Mesenteric fat pad (tissue), 1 donor: ENCODE measurements at places on chromosomes 5 and 9.

GRCh38 chr9:32986971-32987370 lies 14.5 kb downstream of the APTX start:
- DNase-seq, result no peak

GRCh38 chr9:127273326-127273725 lies 8.8 kb downstream of the GARNL3 start:
- DNase-seq, result no peak

- no peak for DNase-seq
These were observed 1329.0 kb upstream of the WWC1 start for GRCh38 chr5:166962461-166962860.

DNA sequence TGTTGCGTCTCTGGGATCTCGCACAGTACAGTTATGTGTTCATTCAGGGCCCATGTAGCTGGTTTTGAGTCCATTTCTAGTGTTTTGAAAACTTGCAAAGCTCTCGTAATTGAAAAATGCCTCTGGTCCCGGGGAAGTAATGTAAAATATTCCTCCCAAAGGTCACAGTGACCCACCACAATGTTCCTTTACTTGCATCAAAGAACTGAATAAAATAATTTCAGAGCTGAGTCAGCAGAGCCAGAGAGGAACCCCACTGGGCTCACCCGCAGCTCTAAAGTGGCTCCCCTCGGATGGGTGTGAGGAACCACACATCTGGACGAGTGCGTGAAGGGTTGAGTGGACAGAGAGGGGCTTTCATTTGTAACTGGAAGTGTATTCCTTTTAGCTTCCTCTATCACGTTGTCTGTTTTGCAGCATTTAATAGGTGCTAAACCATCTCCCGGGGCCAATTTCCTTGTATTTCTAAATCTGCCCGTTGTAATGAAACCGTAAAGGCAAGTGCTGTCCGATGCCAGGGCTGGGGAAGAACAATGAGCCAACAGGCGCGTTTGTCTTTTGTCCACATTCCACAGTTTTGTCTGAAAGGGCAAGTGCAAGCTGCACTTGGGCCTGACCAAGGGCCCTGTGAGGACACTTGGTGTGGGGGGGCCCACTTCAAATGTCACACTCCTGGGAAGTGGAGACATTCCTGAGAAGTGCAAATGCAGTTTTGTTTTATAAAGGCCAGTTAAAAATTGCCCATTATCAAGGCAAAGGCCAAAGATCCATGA lies 29.9 kb downstream of the COL5A1 start:
- no peak for DNase-seq

- no peak for DNase-seq
These were observed 93.1 kb upstream of the TRPC7 start for GRCh38 chr5:136458481-136458880.

GRCh38 chr5:172046593-172046992 lies 40.2 kb upstream of the FBXW11 start:
- no peak for DNase-seq

DNA sequence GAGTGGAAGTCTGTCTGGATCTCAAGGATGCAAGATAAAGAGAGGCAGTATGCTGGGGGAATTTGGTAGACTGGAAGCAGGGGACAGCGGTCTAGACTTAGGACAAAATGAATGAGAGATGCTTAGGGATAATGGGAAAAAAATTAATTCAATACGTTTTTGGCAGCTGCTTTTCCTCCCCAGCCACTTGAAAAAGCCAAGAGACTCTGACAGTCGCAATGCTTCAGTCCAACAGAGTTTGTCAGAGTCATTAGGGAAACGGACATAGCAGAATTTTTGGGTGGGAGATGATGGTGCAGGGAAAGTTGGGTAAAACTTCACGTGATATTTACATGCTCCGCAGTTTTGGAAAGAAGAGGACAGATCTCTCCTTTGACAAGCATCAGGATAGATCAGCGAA lies 129.7 kb downstream of the GOLPH3 start:
- no peak for DNase-seq

DNA sequence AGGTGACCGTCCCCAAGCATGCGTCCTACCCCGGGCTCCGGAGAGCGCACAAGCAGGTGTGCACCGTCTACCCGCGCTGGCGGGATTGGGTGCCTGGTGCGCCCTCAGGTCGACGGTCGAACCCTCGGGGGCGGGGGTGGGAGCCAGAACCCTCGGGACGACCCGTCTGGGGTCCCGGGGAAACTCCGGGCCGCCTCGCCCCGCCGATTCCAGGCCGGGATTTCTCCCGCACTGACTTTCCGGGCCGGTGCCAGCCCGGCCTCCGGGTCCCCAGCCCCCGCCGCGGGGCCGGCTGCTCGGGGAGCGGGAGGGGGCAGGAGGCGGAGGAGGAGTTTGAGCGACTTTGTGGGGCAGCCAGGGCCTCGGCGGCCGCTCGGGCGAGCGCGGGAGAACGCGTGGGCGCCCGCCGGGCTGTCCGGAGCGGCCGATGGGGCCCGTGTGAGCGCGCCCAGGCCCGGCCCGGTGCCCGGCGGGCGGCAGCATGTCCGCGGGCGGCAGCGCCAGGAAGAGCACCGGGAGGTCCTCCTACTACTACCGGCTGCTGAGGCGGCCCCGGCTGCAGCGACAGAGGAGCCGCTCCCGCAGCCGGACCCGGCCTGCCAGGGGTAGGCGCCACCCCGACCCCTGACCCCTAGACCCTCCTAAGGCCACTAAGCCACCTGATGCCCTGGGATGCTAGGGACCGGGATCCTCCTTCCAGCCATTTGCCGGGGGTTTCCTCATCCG lies at the start of gene DAB2IP:
Gene DAB2IP, plus strand, starts transcription at position 340 of the 726 bp plus-strand sequence. Its CDS starts 142 bp downstream, at position 482.
- no peak for DNase-seq

GRCh38 chr5:10329820-10330481 lies 22.2 kb upstream of the CMBL start:
- no peak for DNase-seq

DNA sequence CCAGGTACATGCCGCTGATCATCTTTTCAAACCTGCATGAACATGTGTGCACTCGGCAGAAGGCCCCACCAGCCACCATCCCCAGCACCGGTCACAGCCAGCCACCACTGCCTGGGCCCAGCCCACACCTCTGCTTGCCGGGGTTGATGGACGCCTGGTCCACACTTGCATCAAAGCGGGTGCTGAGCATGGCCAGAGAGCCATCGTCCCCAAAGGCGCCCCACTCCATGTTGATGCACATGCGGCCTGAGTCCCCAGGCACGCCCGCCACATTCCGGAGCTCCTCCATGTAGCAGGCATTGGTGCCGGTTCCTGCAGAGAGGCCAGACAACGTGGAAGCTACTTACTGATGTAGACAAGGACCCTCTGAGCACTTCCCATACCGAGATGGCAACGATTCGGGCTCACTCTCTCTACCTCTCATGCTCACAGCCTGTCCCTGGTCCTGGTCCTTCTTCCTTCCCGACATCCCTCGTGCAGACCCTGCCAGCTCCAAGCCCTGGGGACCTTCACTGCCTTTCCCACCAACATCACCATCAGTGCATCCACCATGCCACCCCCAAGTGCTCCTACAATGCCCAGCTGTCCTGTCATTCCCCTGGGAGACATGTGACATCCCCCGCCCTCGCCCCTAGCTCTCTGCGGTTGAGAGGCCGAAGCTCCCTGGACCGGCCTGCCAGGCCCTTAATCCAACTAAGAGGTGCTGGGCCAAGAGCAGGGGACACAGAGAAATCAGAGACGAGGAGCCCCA lies 17.2 kb downstream of the HK3 start:
- DNase-seq, result no peak

- no peak for DNase-seq
These were observed 27.3 kb upstream of the TGFBI start for GRCh38 chr5:136001466-136001981.

DNA sequence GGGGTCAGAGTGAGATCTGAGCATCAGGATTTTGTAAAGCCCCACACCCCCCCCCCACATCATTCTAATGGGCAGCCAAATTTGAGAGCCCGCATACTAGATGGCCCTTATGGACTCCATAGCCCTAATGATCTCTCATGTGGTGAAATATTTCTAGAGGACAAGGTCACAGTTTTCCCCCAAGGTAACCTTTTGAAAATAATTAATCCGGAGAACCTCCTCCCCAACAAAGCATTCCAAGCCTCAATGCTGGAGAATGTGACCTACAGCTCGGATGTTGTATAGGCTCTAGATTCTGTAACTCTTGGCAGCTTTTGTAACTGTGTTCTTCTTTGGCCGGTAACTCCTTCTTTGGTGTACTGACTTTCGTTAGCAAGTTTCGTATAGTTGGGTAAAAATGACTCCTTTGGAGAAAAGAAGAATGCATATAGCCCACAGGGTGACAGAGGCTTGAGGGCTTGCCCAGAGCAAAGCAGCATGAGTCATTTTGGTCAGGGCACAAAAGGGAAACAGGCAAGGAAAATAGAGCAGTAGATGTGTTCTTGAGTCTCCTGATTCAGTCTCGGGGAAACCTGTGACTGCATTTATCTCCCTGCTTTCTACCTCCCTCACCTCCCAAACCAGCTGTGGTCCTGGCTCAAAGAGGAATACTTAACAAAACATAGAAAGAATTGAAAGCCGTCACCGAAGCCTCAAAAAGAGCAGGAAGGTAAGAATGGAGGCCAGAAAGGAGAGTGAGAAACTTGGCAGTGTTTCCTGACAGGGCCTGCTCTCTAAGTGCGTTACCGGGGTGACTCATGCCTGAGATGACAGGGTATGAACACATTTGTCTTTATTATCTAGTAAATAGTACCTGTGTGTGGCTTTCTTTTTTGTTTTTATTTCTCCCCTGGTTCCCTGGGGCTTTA lies 6.6 kb upstream of the XPA start:
- DNase-seq, result no peak

DNA sequence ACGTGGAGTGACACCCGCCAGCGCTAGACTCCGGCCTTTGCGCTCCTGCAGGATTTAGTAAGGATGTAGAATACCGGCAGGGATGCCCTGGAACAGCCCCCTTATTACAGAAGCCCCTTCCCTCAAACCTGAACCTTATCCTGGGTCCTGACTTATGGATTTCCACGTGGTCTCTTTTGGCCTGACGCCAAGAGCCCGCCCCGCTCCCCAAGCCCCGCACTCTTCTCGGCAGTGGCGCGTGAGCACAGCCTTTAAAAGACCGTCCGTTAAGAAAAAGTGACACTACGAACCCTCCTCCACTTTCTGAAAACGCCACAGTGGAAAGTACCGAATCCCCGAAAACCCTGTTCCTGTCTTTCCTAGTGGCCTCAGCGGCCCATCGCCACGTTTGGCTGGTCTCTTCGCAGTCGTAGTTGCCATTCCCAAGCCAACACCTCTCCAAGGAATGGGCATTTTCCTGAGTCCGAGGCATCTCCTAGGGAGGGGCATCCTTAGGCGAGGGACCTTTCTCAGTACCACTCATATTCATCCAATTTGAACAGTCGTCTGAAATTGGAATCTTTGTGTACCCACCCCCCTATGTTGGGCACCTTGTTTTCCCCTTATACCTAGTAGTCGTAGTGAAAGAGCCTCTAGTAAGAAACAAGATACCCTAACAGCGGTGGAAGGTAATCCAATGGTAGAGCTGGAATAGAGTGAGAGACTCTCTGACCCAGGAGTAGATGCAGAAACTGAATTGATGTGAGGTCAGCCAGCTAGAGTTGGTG lies 732 bp upstream of the MCIDAS start:
- no peak for DNase-seq

- DNase-seq, result no peak
These were observed 24.7 kb downstream of the ZBTB34 start for GRCh38 chr9:126885131-126885641.

DNA sequence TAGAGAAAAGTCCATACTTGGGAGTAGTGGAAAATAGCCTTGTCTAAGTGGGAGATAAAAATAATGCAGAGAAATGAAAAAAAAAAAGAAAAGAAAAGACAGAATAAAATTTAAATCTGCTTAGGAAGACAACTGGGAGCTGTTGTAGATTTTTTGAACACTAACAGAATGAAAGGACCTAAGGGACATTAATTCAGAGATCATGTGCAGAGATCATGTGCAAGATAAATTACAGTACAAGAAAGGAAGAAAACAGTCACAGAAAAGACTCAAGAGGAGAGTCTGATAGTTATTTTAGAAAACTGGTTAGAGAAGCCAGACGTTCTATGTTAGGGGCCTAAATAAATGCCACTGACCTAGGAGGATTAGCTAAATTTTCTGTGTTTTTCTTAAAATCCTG lies 1226.8 kb upstream of the NUDT12 start:
- DNase-seq, result no peak

DNA sequence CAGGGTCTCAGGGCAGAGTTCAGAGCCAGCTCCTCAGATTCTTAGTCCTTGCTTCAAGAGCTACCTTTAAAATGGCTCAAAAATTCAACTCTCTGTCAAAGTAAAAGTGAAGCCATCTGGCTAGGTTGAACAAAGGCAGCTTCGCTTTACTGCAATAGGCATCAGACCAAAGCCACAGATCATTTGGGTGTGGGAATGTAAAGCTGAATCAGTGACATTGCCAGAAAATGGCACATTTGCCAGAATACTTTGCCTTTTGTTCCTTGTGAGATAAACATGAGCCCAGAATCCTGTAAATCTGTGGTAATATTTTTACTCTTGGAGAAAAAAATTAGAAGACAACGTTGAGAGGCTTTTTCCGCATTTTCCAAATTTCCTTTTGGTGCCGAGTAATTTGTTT lies 210.5 kb downstream of the PALM2AKAP2 start:
- no peak for DNase-seq

DNA sequence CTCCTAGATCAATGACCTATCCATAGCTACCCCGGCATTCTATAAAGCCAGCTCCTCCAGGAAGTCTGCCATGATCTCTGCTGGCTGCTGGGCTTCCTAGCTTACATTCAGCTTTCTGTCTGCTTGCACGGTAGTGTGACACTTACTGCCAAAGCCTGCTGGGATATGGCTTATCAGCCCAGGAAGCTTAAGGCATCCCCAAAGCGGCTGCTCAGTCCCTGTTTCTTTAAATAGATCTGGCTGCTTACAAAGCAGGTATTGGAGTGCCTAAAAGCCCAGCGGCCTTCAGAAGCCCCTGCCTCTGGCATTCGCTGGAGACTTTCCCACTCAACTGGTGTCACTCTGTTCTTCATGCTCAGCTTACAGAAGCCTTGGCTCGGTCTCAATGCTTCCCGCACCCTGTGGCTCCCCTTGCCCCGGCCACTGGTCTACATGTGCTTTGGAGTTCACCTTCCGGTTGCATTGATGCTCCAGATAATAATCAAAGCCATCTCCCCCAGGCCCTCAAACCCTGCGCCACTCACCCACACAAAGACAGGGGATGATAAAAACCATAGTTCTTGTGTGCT lies 31.3 kb upstream of the STRBP start:
- no peak for DNase-seq

DNA sequence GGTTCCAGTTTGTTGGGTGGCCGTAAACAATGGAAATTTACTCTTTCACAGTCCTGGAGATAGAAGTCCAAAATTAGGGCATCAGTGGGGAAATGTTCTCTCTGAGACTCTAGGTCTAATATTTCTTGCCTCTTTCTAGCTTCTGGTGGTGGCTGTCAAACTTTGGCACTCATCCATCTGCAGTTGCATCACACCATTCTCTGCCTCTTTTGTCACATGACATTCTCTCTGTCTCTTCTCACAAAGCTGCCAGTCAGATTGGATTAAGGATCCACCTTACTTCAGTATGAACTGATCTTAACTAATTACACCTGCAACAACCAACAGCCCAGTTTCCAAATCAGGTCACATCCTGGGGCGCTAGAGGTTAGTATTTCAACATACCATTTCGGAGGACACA lies 222.9 kb upstream of the FTMT start:
- no peak for DNase-seq
